NCI-H2227 treated with DMSO at 0.1 percent for 48 hours (cell line): ENCODE measurements at places on chromosomes 7 and 10.

DNA sequence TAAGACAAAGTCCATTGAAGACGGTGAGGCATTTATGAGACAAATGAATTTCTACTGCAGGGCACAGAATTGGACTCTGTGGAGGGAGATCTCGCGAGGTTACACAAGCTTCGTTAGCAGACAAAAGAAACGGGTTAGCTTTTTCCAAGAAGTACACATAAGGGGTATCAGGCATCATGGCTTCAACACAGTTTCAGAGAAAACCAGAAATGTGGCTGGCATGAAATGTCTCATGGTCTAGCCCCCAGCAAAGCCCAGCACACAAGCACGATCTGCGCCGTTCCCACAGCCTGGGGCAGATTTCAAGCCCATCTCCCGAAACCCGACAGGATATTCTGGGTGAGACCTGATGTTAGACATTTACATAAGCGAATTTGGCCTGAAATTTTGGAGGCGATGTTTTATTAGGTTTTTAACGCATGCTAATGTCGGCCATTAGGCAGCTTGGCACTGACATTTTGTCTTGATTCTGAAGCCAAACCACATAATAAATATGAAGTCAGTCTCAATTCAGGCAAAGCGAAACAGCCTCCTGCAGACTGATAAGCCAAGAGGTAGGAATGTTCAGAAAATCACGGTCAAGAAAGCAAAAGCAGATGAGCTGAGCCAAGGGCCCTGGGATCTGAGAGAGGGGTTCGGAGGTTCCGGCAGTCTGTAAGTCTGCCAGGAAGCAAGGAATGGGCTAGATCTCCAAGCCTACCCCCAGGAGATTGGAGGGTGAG, 240.5 kb downstream of the PRPF18 start:
- DNase-seq, result no peak

DNA sequence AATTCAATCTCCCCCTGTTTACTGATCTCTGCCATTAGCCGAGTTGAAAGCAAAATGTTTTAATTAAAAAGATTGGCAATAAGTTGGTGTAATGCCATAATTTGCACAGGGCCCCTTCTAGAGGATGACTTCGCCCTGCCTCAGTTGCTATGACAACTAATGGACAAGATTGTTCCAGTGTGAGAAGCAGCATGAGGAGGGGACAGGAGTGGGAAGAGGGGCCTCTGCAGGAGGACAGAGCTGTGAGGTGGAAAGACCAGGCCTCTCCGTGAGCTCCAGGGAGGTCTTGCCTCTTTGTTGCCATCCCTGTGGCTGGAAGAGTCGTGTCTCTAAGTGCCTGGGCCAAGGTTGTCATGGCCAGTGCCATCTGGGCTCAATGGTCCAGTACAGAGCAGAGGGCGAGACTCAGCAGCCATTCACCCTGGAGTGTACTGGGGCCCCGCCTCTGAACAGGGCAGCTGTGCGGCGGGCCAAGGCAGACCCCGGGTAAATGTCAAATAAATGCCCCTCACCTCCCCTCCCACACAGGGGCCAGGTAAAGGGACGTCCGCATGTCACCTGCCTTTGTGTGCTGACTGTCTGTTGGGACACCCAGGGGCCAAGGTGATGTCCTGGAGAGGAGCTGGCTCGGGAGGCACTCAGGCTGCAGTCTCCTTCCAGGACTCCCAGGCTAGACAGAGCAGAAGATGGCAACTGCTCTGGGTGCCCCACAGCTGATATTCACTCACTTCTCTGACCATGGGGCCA, 97.0 kb upstream of the RET start:
- DNase-seq, result no peak

DNA sequence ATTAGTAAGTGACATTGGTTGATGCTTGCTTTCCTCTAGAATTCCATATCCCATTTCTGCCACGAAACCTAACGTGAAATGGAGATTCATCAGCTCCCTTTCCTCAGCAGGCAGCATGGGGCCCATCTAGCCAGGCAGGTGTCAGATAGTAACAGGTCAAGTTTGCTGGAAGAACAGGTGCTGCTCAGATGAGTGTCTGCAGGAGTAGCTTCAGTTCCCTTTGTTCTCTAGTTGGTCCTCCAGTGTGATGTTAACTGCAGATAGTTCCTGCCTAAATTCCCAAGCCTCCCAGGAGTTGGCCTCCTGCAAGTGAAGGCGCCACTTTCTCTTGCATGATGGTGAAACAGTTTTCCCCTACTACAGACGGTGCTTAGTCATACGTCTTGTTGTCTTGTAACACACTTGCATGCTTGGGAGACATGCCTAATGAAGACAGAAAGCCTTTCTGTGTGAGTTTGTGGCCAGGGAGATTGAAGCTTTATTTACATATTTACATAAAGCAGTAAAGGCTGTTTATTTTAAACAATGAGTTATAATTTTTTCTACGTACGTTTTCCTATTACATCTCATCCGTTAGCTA, 175.4 kb downstream of the CHN2 start:
- DNase-seq, result no peak

- DNase-seq, result no peak
Measured at GRCh38 chr10:13376746-13377145, 28.7 kb upstream of the SEPHS1 start.

GRCh38 chr10:75957314-75958120, 526.1 kb downstream of the LRMDA start:
- no peak for DNase-seq
